Lung microvascular endothelial cell (primary cell): ENCODE measurements at places on chromosomes 7 and 10.

DNA sequence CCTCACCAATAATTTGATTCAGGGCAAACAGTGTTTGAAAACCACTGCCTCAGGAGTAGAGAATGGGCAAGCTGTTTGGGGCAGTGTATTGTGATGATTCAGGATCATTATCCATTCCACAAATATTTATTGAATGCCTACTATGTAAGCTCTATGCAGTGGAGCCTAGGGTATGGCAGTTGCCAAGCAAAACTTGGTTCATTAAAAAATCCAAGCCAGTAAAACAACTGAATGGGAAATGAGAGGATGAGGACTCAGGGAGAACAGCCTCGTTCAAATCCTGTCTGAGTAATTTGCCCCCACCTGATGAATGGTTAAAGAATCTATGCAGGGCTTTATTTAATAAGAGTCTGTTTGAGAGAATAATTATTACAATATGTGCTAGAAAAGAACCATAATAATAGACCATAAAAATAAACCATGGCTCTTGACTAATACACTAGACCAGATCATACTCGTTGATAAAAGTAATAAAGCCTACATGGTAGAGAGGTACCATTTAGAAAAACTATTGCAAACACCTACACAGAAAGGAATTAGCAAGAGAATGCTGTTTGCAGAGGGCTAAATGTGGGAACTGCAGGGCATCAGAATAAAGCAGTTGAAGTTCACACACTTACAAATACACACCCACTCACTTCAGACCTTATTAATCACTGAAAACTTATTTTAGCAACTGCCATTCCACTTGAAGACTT lies 71.7 kb downstream of the CREB5 start:
- DNase-seq: no peak

- no peak for DNase-seq
Measured at GRCh38 chr10:119443441-119443840, 99.1 kb downstream of the RGS10 start.

GRCh38 chr10:11921800-11922392 lies 98.7 kb downstream of the PROSER2 start:
- peak; percentile 59 for DNase-seq

GRCh38 chr7:44639671-44640321 lies 33.4 kb downstream of the OGDH start:
- DNase-seq: peak; percentile 85

GRCh38 chr10:19651549-19651948 lies 164.7 kb upstream of the PLXDC2 start:
- DNase-seq: no peak

DNA sequence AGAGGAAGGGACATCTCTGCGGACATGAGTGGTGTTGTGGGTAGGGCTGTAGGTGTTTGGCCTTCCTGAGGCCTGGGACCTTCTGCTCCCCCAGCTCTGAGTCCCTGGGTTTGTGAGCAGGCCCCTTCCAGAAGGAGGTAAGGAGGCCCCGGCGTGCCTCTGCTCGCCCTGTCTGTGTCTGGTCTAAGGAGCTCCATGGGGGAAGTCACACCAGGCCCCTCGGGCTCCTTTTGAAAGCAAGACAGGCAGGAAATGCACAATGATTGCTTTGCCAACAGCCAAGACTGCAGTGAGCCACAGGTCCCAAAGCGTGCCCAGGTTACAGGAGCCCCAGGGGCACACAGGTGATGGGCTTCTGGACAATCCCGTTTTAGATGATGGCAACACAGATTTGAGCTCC lies 89.5 kb downstream of the FAM53B start:
- DNase-seq: no peak

GRCh38 chr7:37354656-37355131 lies 94.0 kb downstream of the ELMO1 start:
- DNase-seq: peak; percentile 95

DNA sequence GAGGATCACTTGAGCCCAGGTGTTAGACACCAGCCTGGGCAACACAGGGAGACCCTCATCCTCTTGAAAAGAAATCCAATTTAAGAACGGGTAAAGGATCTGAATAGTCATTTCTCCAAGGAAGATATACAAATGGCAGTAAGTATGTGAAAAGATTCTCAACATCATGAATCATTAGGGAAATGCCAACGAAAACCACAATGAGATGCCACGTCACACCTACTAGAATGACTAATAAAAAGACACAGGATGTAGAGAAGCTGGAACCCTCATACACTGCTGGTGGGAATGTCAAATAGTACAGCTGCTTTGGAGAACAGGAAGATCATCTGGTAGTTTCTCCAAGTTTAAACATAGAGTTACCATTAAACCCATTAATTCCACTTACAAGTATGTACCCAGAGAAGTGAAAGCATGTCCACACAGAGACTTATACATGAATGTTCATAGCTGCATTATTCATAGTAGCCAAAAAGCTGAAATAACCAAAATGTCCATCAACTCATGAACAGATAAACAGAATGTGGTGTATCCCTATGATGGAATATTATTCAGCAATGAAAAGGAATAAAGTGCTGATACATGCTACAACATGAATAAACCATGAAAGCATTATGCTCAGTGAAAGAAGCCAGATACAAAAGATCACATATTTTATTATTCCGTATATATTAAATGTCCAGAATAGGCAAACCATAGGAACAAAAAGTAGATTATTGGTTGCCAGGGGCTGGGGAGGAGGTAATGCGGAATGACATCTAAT lies 13.1 kb upstream of the ZMIZ2 start:
- peak; percentile 97 for DNase-seq

GRCh38 chr10:36094096-36094495 lies 452.0 kb upstream of the FZD8 start:
- peak; percentile 13 for DNase-seq

GRCh38 chr7:47611045-47611511 lies 29.2 kb upstream of the TNS3 start:
- peak; percentile 77 for DNase-seq

GRCh38 chr10:29522918-29523317 lies 111.9 kb downstream of the SVIL start:
- no peak for DNase-seq

DNA sequence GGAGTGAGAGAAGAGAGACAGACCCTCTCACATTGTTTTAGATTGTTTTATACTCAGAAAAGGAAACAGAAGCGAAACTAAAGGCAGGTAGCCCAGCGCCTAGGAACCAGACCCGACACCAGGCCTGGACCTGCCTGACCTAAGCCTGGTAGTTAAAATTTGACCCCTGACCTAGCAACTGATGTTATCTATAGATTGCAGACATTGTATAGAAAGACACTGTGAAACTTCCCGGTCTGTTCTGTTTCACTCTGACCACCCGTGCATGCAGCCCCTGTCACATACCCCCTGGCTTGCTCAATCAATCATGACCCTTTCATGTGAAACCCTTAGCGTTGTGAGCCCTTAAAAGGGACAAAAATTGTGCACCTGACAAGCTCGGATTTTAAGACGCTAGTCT lies 31.6 kb downstream of the VIPR2 start:
- no peak for DNase-seq

- DNase-seq: peak; percentile 43
Measured at GRCh38 chr10:22816298-22816653, 101.9 kb upstream of the PIP4K2A start.

GRCh38 chr7:157477550-157478212 lies 140.9 kb downstream of the DNAJB6 start:
- no peak for DNase-seq

DNA sequence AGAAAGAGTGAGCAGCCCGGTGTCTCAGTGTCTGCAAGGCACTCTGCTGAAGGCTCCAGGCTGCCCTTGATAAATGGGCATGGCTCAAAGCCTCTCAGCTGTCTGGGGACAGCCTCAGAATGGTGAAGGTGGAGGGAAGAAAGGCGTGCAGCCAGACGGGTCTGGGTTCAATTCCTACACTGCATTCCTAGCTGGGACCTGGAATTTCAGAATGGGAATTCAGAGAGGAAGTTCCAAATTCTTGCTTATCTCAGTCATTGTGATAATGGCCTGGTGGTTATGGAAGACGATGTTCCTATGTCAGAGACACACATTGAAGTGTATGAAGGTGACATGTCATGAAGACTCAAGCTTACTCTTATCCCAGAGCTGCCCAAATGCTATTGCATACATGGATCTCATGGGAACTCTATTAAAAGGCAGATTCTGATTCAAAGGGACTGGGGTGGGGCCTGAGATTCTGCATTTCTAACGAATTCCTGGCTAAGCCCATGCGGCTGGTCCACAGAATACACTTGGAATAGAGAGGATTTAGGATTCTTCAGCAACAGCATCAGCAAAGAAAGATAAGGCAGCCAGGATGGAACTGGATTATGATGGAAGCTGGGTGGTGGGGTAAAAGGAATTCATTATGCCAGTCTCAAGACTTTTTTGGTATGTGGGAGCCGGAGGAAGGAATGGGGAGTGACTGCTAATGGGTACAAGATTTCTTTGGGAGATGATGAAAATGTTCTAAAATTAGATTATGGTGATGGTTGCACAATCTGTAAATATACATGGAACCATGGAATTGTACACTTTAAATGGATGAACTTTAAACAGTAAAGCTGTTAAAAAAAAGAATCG lies 82.6 kb upstream of the ZMIZ1 start:
- DNase-seq: no peak

- peak; percentile 37 for DNase-seq
Measured at GRCh38 chr10:103592186-103593021, 98.9 kb downstream of the NEURL1 start.

GRCh38 chr7:5614600-5614999 lies 166.9 kb downstream of the RNF216 start:
- DNase-seq: no peak
